Keratinocyte (primary cell): ENCODE measurements at places on chromosomes 11 and 22.

GRCh38 chr22:27772081-27772983 lies 29.2 kb downstream of the MN1 start:
- no peak for DNase-seq

DNA sequence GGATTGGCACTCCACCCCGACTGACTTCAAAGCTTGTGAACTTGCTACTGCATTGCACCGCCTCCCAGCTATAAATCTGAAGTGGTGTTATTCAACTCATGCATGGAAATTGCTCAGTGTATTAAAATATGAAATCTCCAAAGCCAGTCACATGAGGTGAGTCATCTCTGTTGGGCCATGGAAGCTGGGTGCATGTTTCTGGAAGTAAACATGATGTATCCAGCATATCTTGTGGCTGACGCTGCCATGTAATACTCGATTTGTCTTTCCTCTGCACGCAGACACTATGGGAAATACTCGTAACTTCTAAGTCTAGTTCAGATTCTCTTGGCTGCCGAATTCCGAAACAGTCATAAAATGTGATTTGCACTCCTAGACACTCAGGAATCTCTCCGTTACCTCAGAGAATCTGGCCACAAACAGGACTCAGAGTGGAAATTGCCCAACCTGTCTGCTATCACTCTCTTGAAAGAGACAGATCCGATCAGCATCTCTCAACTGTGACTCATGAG lies 154.9 kb upstream of the MPPED2 start:
- DNase-seq: no peak

- peak; percentile 87 for DNase-seq
Measured at GRCh38 chr11:66336234-66337102, at the start of gene RIN1. RIN1 (minus strand) TSS chr11:66336434; CDS start chr11:66336402, 32 bp downstream.

- DNase-seq: no peak
Measured at GRCh38 chr22:49768951-49769690, 58.6 kb downstream of the BRD1 start.

GRCh38 chr11:13152264-13152663 lies 125.3 kb upstream of the BMAL1 start:
- no peak for DNase-seq

DNA sequence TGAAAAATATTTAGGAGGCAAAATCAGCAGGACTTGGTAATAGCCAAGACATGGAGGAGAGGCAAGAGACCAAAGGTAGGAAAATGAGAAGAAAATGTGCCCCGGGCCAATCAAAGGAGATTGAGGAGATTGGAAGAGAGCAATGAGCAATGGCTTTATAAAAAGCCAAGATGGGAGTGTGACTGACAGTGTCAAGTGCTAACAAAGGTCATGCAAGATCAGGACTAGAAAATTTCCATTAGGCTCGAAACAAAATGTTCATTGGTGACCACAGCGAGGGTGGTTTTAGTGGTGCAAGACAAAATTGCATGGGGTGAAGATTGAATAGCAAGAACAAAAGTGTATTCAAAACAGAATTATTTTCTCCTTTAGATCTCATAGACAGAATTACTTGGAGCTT lies 45.2 kb upstream of the TBCEL start:
- DNase-seq: no peak

- DNase-seq: no peak
Measured at GRCh38 chr22:17272511-17272991, 53.3 kb upstream of the ADA2 start.

DNA sequence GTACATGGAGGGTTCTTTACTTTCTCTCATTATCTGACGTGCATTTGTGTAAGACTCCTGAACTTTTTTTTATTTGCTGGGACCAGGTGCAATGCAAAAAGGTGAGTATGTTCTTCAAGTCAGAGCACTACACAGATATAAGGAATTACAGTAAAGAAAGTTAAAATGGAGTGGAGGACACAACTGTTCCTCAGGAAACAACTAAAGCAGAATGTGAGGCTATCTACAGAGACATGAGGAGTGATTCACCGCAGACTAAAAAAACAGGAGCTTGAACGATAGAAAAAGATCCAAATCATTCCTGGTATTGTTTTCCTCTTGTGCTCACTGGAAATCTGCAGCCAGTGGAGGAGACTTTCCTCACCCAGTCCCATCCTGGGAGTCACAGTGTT lies 106.2 kb downstream of the ABTB2 start:
- DNase-seq: no peak

GRCh38 chr22:47064016-47064415 lies 301.6 kb downstream of the TBC1D22A start:
- DNase-seq: no peak

GRCh38 chr11:50178737-50179136 lies 146.1 kb downstream of the OR4C45 start:
- no peak for DNase-seq
